ENCODE measurements at places on chromosomes 11 and 22. TPM values are rescaled to one million over a fixed set of nuclear protein-coding genes. Genes with fewer than 3 reads are reported as not detected.

The OR4C6 gene
- total RNA-seq, result not detected

The PIWIL4 gene
- 3.3 TPM for total RNA-seq

The CASP4 gene
- total RNA-seq, result 196 TPM

The DAGLA gene
- total RNA-seq, result 2.0 TPM

The MAPK1 gene
- 53.8 TPM for total RNA-seq

The ANO9 gene
- not detected for total RNA-seq

The LDLRAD3 gene
- 4.9 TPM for total RNA-seq

The ARHGAP32 gene
- total RNA-seq, result 9.6 TPM

The API5 gene
- total RNA-seq, result 69.1 TPM

The OR5B21 gene
- total RNA-seq, result not detected

The CADM1 gene
- total RNA-seq, result 86.0 TPM

The CASP5 gene
- 0.26 TPM for total RNA-seq

The MPZL3 gene
- total RNA-seq, result 0.33 TPM

The NDUFA6 gene
- 68.5 TPM for total RNA-seq

The PTPRCAP gene
- total RNA-seq, result under 0.01 TPM

The CDK2AP2 gene
- 7.8 TPM for total RNA-seq

The GAS2 gene
- 0.77 TPM for total RNA-seq

The ZBTB16 gene
- total RNA-seq, result not detected

The MS4A7 gene
- total RNA-seq, result not detected

The GRIA4 gene
- 0.50 TPM for total RNA-seq

The HTR3B gene
- not detected for total RNA-seq

The RAB6A gene
- 103 TPM for total RNA-seq

The SSTR3 gene
- total RNA-seq, result not detected

The DLG2 gene
- 2.1 TPM for total RNA-seq

The C11orf97 gene
- total RNA-seq, result not detected

The SLC25A17 gene
- 12.9 TPM for total RNA-seq

The CEND1 gene
- total RNA-seq, result 1.3 TPM

The LRRC4C gene
- under 0.01 TPM for total RNA-seq

The MAP4K2 gene
- 4.9 TPM for total RNA-seq

The TNNT3 gene
- not detected for total RNA-seq

The MEI1 gene
- 0.33 TPM for total RNA-seq

The OR5B3 gene
- not detected for total RNA-seq

The FIBIN gene
- total RNA-seq, result 112 TPM

The XKR3 gene
- total RNA-seq, result not detected

The DRG1 gene
- 73.2 TPM for total RNA-seq

The GSTT4 gene
- not detected for total RNA-seq

The PRR33 gene
- total RNA-seq, result not detected

The PATE2 gene
- not detected for total RNA-seq

The FADS3 gene
- total RNA-seq, result 224 TPM

The FAM181B gene
- total RNA-seq, result 0.17 TPM

The GLB1L3 gene
- not detected for total RNA-seq

The CRYBB2 gene
- not detected for total RNA-seq

The JAM3 gene
- 85.7 TPM for total RNA-seq

The C22orf31 gene
- 0.17 TPM for total RNA-seq

The RHOG gene
- total RNA-seq, result 10.9 TPM

The SERPIND1 gene
- not detected for total RNA-seq

The IPO7 gene
- 128 TPM for total RNA-seq

The SMC1B gene
- total RNA-seq, result not detected

The RAB3IL1 gene
- 13.4 TPM for total RNA-seq

The XBP1 gene
- 241 TPM for total RNA-seq

The GAL3ST3 gene
- total RNA-seq, result not detected

Data from fibroblast of lung (primary cell).